ENCODE measurements at places on chromosomes 3 and 15. TPM values are rescaled to one million over a fixed set of nuclear protein-coding genes. Genes with fewer than 3 reads are reported as not detected.
A peak's percentile ranks its signal among the peaks of the same experiment; 100 is the strongest.

DNA sequence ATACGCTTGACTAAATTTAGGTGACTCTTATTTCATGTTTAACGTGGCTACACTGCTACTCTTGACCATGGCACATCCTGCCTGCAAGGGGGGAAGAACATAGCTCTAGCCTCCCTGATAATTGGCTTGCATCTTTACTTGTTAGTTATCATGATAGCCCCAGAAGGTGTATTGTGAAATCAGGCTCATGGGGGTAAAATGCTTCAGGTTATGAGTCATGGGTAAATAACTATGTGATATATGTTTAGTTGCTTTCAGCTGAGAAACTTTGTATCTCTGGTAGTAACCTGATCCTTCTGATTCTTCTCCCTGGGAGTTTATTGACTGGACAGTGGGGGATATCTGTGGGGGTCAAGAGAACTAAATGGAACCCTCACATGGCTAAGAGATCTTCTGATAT, 660.8 kb upstream of the UBE2E2 start:
- no peak overlapping the region for H3K4me3 ChIP-seq
- no peaks in the 10 kb centered on the region for H3K36me3 ChIP-seq
- no peak overlapping the region for H3K27ac ChIP-seq
- no peaks in the 10 kb centered on the region for H3K4me1 ChIP-seq
- H3K27me3 ChIP-seq, result no peaks in the 10 kb centered on the region

GRCh38 chr3:77160931-77161497, 121.1 kb downstream of the ROBO2 start:
- H3K4me1 ChIP-seq, result no peaks in the 10 kb centered on the region
- no peaks in the 10 kb centered on the region for H3K27me3 ChIP-seq
- no peaks in the 10 kb centered on the region for H3K36me3 ChIP-seq
- H3K27ac ChIP-seq, result no peak overlapping the region

- H3K27ac ChIP-seq, result no peak overlapping the region
- no peaks in the 10 kb centered on the region for H3K36me3 ChIP-seq
- no peak overlapping the region for H3K4me3 ChIP-seq
Observed at GRCh38 chr3:134905647-134905935, 110.5 kb downstream of the EPHB1 start.

DNA sequence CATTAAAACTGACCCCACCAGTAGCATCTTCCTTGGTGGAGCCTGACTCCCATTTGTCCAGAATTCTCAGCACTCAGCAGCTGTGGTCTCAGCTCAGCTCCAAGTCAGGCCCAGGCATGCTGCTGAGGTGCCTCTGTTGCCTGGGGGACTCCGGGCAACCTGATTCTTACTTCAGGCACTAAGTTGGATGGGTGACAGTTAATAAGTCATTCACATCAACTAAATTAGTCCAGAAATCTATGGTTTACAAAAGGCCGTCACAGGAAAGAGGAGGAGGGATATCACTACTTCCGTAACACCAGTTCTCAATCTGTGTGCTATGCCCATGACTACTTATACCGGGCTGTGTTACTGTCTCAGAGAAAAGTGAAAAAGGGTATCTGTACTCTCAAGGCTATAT, 310.2 kb downstream of the SATB1 start:
- H3K4me3 ChIP-seq, result no peak overlapping the region
- H3K4me1 ChIP-seq, result peaks cover 2% of the 10 kb centered on the region
- no peak for DNase-seq
- no peaks in the 10 kb centered on the region for H3K27me3 ChIP-seq
- no peak overlapping the region for H3K27ac ChIP-seq

DNA sequence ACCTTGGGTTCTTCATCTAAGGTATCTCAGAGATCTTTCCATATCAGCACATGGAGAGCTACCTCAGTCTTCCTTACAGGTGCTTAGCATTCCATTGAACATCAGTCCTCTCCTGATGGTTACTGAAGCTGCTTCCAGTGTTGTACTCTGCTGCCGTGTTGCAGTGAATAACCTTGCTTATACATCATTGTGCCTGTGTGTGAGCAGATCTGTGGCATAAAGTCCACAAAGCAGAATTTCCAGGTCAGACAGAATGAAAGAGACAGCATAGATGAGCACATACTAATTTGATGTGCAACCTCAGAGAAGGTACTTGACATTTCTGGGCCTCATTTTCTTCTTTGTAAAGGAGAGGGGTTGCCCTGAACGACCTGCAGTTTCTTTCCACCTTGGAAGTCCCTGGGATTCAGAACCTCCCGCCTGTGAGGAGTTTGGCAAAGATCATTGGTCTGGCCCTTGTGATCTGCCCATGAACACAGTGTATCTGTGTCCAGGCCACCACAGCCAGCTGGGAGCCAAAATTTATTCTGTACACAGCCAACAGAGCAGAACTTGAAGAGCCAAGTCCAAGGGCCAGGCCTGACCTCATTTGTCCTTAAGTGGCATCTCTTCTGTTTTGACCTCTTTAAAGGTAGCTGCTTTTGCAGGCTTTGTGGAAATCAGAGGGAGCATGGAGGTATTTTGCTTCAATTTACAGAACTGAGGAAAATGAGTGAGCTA, 57.2 kb upstream of the SLC7A14 start:
- peaks cover 9% of the 10 kb centered on the region for H3K27me3 ChIP-seq
- no peak overlapping the region for H3K4me3 ChIP-seq
- no peaks in the 10 kb centered on the region for H3K36me3 ChIP-seq
- no peak overlapping the region for H3K27ac ChIP-seq
- no peak for DNase-seq

GRCh38 chr15:79872358-79873017, 24.3 kb downstream of the MTHFS start:
- peaks cover 75% of the 10 kb centered on the region for H3K36me3 ChIP-seq
- H3K27ac ChIP-seq, result peak overlapping the region; percentile 25

- no peak for DNase-seq
- H3K4me1 ChIP-seq, result no peaks in the 10 kb centered on the region
- no peaks in the 10 kb centered on the region for H3K27me3 ChIP-seq
- peaks cover 24% of the 10 kb centered on the region for H3K36me3 ChIP-seq
Observed at GRCh38 chr3:130707902-130708601, 38.6 kb downstream of the PIK3R4 start.

DNA sequence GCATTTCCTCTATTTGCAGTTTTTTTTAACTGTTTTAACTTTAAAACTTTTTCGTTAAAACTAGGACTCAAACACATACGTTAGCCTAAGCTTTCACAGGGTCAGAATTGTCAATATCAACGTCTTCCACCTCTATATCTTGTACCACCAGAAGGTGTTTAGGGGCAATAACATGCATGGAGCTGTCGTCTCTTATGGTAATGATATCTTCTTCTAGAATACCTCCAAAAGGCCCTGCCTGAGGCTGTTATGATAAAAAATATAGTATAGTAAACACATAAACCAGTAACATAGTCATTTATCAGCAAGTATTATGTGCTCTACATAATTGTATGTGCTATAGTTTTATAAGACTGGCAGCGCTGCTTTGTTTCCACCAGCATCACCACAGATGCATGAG, 76.3 kb upstream of the MLF1 start:
- H3K4me1 ChIP-seq, result no peaks in the 10 kb centered on the region
- no peak overlapping the region for H3K4me3 ChIP-seq
- H3K27me3 ChIP-seq, result no peaks in the 10 kb centered on the region
- H3K36me3 ChIP-seq, result no peaks in the 10 kb centered on the region
- no peak for DNase-seq
- H3K27ac ChIP-seq, result no peak overlapping the region

DNA sequence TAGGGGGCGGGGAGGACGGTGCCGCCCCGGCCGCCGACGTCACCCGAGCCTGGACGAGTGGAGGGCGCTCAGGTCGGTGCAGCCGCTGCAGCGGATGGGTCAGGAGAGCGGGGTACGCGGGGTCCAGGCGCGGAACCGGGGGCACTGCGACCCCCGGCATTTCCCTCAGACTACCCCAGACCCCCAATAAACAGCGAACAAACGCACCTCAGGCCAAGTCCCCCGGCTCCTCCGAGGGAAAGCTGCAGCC, 78.9 kb downstream of the IQSEC1 start:
- peaks cover 41% of the 10 kb centered on the region for H3K36me3 ChIP-seq
- H3K4me1 ChIP-seq, result peaks cover 29% of the 10 kb centered on the region
- no peak for DNase-seq
- no peaks in the 10 kb centered on the region for H3K27me3 ChIP-seq
- H3K27ac ChIP-seq, result no peak overlapping the region

DNA sequence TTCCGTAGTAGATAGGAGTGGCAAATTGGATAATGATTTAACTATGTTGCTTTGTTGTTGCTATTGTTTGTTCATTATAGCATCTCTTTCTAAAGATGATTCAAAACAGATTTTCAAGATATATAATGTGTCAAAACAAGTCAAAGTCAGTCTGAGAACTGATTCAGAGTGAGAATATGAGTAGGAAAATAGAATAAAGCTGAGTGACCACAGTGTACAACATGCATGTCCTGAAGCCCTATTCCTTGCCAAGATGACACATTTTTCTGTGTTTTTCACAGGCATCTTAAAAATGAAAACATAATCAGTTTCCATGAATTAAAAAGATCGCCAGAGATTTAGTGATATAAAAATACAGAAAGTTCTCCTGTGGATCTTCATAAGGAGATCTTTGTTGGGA, 57.0 kb upstream of the THRB start:
- H3K36me3 ChIP-seq, result no peaks in the 10 kb centered on the region
- H3K4me1 ChIP-seq, result no peaks in the 10 kb centered on the region
- DNase-seq, result no peak
- H3K4me3 ChIP-seq, result no peak overlapping the region
- H3K27ac ChIP-seq, result no peak overlapping the region

DNA sequence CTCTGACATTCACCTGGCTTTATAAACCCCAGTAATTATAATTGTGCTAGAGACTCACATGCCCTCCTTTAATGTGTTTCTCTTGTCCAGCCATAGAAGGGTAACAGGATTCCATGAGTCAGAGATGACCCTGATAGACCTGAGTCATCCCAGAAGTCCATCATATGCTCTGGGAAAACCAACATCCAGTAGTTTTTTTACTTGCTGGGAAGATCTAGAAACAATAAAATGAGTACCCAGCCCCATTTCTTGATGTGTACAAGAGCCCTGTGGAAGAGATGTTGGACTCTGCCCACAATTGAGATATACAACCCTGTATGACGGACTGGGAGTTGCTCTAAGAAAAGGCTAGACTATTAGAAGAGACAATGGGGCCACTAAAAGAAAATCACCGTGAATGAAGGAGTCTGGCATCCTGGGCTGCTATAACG, 22.4 kb upstream of the THUMPD3 start:
- H3K27ac ChIP-seq, result no peak overlapping the region
- no peak overlapping the region for H3K4me3 ChIP-seq
- peaks cover 6% of the 10 kb centered on the region for H3K4me1 ChIP-seq
- H3K27me3 ChIP-seq, result no peaks in the 10 kb centered on the region
- no peaks in the 10 kb centered on the region for H3K36me3 ChIP-seq
- DNase-seq, result no peak

GRCh38 chr3:13115991-13116390, 42.8 kb upstream of the IQSEC1 start:
- H3K4me3 ChIP-seq, result no peak overlapping the region
- no peak for DNase-seq
- no peak overlapping the region for H3K27ac ChIP-seq
- H3K36me3 ChIP-seq, result no peaks in the 10 kb centered on the region
- no peaks in the 10 kb centered on the region for H3K4me1 ChIP-seq
- H3K27me3 ChIP-seq, result peaks cover 9% of the 10 kb centered on the region

DNA sequence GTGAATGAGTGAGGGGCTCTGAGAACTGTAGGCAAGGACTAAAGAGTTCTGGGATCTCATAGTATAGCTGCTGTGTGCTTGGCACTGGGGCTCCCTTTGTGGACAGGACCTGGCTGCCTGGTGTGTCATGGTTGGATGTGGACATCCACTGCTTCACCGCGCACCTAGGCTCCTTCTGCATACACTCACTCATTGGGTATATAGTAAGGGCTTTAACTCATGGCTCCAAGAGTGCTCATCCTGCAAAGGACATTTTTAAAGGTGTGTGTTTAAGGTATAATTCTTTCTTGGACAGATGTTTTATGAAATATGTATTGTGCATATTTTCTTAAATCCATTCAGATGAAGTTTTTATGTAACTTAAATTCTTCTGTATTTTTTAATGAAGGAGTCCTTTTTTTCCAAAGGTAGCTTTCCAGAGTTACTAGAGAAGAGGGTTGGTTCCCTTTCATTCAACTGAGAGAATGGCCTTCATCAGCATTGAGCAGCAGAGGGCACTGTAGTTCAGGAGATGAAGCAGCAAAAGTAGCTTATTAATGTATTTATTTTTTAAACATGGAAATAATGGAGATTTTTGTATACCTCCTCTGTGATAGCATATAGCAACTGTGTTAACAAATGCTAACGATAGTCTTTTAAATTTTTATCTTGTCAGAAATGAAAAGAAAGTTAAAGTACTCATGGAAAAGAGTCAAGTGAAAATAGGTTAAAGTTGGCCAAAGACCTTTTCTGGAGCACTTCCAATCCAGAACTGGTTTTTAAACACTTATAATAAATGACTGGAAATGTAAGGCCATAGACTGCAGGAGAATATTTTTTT, 25.2 kb downstream of the OXNAD1 start:
- H3K27ac ChIP-seq, result peak overlapping the region; percentile 92
- peaks cover 67% of the 10 kb centered on the region for H3K36me3 ChIP-seq
- peak; percentile 69 for DNase-seq

DNA sequence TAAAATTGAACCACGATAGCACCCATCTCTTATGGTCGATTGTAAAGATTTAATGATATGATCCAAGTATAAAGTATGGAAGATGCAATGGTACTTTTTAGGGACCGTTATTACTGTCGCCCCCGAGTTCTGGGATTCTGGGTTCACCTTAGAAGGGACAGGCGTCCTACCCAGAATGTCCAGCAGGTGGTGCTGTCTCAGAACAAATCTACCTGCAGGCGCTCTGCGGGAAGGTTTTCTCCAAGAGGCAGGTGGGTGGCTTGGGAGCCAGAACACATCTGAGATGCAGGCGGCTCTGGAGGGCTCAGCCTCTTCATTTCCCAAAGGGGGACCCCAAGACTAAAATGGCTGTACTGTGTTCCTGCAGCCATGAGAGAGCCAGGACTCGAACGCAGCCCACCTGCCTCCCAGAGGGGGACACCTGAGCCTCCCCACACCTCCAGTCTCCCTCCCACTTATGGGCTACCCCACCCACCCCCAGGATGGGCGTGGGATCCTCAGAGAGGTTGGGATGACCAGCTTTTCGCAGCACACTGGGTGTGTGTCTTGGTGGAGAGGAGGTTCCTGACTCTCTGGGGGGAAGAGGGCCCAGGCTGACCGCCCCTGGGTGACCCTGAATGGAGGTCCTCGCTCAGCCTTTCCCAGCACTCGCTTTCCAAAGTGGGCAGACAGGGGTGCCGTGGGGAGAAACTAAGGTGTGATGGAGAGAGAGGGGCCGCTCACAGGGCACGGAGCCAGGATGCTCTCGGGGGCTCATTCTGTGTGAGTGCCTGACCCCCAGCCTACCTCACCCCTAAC, 28.1 kb upstream of the CORO2B start:
- peak; percentile 75 for DNase-seq
- H3K4me1 ChIP-seq, result peaks cover 8% of the 10 kb centered on the region
- no peak overlapping the region for H3K4me3 ChIP-seq
- H3K36me3 ChIP-seq, result no peaks in the 10 kb centered on the region
- H3K27ac ChIP-seq, result no peak overlapping the region

GRCh38 chr3:127423856-127424765, 136.3 kb upstream of the PRR20G start:
- no peak overlapping the region for H3K4me3 ChIP-seq
- DNase-seq, result no peak
- no peaks in the 10 kb centered on the region for H3K4me1 ChIP-seq
- no peak overlapping the region for H3K27ac ChIP-seq
- peaks cover 15% of the 10 kb centered on the region for H3K27me3 ChIP-seq

GNAT1 gene
- not detected for total RNA-seq

IL17RE gene
- 1.7 TPM for total RNA-seq

WDR93 gene
- not detected for total RNA-seq

MUC13 gene
- total RNA-seq, result not detected

PLAAT1 gene
- not detected for total RNA-seq

NEK10 gene
- total RNA-seq, result 0.86 TPM

PARP15 gene
- total RNA-seq, result 47.2 TPM
